ENCODE measurements at places on chromosomes 11 and 22.

DNA sequence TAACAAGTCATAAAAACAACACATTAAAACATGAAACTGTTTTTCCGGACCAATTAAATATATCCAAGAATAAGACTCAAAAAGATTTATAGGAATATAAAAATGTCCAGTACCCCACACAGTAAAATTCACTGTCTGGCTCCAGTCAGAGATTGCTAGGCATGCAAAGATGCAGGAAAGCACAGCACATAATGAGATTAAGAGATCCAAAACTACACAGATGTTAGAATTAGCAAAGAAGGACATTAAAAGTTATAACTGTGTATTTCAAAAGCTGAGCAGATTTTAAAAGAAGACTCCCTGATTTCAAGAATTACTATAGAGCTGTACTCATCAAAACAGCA is 13.6 kb downstream of the LRRC75B start:
- no peak for DNase-seq

DNA sequence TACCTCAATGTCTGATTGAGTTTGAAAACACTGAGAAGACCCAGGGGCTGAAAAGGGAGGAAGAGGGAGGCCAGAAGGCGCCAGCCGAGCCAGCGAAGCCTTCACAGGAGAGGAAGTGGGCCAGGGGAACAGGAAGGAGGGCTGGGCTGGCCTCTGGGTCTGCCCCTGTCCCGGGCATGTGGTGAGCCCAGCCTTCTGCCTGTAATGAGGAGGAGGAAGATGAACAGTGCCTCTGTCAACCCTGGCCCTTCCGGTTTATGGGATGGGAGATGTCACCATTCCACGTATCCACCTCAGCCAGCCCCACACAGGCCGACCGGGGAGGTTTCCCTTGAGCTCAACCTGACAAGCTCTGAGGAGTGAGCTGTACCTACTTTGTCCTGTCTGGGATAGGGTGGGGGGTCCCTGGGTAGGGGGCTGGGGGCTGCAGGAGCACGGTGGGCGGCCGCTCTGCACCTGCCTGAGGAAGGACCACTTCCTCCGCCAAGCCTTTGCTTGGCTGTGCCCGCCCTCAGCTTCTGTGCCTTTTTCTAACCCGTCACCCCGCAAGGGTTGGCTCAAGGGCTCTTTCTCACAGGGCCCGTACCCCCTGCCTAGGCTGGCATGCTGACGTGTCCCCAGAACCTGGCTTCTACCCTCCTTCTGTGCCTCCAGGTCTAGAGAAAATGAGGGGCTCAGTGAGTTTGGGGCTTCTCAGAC is 2.0 kb downstream of the PARVG start:
- DNase-seq, result peak; percentile 73

DNA sequence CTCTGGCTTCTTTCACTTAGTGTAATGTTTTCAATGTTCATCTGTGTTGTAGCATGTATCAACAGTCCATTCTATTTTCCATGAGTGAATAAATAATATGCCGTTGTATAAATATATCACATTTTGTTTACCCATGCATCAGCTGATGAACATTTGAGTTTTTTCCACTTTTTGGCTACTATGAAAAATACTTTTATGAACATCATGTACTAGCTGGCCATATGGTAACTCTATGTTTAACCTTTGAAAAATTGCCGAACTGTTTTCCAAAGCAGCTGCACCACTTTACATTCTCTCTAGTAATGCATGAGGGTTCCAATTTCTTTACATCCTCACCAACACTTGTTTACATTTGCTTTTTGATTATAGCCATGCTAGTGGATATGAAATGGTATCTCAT is 59.8 kb upstream of the FAR1 start:
- no peak for DNase-seq

DNA sequence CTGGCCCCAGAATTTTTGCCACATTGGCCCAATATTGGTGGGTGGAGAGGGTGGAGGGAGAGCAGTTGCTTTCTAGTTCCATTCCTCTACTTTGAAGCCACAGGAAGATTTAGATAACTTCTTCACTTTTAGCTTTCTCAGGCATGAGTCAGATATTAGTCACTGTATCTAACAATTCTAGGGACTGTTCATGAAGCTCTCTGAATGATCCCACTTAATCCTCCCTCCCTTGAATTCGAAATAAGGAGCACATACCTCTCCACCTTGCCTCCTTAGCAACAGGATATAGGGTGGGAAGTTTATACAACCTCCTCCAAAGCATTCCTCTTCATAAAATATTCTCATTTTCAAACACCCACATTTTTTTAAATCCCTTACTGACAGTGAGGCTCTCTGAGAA is 13.5 kb downstream of the FSHB start:
- DNase-seq, result no peak

DNA sequence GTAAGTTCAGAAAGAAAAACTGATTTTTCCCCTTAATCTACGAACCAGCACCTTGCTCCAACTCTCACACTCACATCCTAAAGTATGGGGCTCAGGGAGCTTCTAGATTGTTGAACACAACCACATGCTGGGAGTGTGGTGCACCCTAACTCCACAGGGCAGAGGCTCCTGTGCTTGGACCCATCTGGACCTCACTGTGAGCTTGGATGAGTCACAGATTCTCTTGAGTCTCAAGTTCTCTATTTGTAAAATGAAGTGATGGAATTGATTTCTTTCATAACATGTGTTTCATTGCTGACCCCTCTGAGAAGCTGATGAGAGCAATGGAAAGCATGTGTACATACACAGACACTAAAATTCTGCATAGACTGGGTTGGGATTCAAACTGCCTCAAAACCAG is 109.7 kb downstream of the PGR start:
- no peak for DNase-seq

GRCh38 chr22:47091246-47091651 is 328.8 kb downstream of the TBC1D22A start:
- DNase-seq, result peak; percentile 53

DNA sequence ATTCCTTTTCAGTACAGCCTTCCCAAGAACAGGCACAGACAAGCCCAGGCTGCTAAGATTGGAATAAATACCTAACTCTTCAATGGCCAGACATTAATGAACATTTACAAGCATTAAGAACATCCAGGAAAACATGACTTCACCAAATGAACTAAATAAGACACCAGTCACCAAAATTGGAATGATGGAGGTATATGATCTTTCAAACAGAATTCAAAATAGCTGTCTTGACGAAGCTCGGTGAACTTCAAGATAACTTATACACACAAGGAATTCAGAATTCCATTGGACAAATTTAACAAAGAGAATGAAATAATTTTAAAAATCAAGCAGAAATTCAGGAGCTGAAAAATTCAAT is 16.4 kb upstream of the DDX10 start:
- no peak for DNase-seq

- no peak for DNase-seq
Measured at GRCh38 chr22:39534092-39534506, 1.6 kb upstream of the RPS19BP1 start.

DNA sequence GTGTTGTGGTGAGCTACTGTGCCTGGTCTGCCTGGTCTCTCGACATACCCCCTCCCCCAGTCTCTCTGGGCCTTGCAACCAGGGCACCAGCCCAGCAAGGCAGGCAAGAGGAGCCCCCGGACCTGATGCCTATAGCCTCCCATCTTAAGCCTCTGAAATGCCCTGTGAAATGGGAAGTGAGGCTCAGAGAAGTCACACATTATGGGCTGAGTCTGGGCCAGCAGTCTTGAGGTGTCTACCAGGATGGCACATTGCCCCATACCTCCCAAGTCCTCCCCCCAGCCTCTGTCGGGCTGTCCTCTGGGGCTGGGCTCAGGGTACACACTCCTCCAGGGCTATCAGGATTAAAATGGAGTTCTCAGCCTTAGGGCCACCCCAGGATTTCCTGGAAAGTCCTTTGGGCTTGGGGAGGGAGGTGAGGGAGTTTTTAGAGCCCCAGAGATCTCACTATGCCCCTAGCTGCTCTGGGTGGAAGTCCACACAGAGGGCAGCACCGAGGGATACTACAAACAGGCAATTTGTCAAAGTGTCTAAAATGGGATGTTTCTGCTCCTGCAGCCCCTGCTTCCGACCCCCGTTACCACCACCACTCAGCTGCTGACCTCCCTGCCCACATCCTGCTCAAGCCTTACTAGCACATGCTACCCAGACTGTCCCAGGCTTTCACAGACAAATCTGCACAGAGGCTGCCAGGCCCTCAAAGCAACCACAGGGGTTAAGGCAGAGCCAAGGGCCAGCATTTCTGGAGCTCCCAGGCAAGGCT is 3.1 kb upstream of the SH3BP1 start:
- DNase-seq, result no peak

DNA sequence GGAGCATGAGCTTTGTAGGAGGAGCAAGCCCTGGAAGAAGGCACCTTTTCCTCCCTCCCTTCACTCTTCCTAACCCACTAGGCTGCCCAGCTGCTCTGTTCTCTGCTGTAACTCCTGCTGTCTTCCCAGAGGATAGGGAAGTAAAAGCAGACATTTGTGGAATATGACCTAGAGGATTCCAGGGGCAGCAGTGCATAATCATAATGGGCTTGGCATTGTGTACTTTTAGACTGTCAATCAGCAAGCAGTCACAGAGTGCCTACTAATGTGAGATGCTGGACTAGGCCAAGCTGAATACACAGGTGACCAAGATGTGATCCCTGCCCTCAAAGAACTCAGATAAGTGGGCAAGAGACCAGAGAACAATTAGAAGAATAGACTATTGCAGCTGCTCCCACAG is 133.0 kb downstream of the NAV2 start:
- DNase-seq, result no peak

DNA sequence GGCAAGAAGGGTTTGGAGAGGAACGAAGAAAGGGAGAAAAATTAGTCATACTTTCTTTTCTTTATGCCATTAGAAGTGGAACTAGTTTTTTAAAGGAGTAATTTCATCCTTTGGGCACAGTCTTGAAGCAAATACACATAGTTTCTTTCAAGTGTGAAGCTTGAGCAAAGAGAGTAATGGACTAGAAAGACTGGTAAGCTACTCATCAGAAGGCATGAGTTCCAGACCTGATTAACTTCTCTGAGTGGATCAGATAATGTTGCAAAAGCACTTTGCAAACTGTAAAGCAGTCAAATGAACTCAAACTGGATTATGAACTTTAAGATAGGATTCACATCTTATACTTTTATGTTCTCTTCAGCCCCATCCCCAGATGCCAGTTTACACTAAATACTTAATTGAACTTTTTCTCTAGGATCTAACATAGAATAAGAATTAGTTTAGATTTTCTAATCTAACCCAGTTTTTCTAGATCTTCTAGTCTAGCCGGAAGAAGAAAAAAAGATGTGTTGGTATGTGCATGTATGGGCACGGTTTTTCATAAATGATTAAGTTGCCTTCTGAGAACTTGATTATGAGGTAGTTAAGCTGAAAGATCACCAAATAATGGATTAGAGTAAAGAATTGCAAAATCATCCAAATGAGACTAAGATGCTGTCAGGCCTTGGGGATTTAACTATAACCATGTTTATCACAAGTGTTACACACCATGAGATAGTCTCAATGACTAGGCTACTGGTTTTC is 2.5 kb downstream of the DDIAS start:
- DNase-seq, result no peak

DNA sequence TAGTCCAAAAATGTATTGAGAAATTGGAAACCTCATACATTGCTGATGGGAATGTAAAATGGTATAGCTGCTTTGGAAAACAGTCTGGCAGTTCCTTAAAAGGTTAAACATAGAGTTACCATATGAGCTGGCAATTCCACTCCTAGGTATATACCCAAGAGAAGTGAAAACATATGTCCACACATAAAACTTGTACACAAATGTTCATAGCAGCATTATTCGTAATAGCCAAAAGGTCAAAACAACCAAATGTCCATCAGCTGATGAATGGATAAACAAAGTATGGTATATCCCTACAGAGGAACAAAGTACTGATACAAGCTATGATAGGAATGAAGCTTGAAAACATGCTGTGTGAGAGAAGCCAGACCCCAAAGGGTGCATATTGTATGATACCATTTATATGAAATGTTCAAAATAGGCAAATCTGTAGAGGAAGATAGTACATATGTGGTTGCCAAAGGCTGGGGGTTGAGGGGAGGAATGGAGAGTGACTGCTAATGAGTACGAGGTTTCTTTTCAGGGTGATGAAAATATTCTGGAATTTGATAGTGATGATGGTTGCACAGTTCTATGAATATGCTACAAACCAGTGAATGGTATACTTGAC is 85.8 kb downstream of the ZBTB16 start:
- no peak for DNase-seq

- DNase-seq, result no peak
Measured at GRCh38 chr11:44572884-44573283, 7.4 kb downstream of the CD82 start.

DNA sequence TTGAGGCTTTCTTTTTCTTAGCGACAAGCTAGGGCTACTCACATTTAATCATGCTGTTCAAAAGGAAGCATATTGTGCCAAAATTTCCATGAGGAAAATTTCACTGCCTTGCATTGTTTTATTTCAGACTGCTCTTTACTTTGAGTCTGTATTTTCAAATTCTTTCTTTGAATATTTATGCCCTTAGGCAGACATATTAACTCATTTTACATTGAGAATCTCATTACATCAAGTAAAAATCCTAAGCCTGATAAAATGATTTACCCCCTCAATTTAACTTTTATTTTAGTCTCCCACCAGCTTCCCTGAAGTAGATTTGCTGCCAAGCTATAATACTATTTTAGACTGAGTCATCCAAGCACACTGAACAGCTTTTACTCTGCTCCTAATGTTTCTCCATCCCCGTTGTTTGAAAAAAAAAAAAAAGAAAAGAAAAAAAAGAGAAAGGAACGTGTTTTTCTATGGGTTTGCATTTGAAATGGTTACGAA is 189.3 kb upstream of the MTMR2 start:
- no peak for DNase-seq

GRCh38 chr11:116310698-116311097 is 462.1 kb downstream of the BUD13 start:
- DNase-seq, result no peak

DNA sequence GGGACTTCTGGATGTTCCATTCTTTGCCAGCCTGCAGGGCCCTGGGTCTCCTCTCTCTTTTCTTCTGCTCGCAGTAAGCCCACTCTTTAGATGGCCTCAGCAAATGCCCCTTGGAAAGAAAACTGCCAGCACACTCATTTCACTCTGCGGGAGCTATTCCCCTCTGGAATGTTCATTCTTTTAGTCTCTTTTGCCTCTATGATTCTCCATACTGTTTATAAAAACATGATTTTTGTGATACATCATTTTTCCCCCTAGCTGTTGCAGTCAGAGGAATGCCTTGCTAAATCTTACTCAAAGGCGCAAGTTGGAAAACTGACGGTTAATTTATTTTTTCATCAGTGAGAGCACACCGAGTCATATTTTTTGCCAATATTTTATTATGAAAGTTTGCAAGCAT is 184.9 kb downstream of the SNX19 start:
- DNase-seq, result no peak

DNA sequence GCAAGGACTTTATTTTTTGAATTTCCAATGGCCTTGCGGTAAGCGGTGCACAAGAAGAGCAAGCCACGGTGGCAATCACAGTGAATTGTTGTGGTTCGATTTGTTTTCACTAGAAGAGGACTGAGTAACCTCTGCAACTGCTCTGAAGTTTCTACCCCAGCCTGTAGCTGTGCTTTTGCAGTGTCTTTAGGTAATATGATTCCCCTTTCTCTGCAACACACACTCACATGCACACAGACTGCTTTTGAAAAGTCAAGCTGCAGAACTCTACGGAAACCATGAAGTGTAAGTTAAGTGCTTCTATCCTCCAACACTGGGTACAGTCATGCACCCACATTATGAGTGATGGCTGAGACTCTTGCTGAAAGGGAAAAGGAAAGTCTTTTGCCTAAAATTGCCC is 38.4 kb downstream of the CD44 start:
- DNase-seq, result no peak
